ENCODE measurements at places on chromosomes 1 and 21.

DNA sequence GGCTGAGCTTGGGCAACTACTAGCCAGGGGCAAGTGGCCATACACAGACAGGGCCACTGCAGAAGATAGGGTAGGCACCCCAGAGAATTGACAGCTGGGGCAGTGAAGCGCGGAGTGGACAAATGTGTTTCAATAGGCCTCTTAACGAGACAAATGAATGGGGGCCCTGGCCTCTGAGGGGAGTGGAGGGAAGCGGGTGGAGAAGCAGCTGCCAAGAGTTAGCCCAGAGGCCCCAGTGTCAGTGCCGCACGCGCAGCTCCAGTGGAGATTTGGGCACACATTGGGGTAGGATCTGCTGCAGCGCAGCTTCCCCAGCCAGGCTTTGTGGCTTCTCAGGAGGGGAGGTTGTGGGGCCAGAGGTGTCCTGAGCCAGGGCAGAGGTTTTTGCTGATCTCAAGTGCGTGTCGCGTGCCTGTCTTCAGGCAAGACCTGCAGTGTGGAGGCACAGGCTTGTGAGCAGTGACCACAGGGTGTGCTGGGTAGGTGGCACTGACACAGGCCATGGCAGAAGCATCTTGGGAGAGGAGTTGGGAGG is 16.9 kb downstream of the PTPRF start:
- no peak for DNase-seq

DNA sequence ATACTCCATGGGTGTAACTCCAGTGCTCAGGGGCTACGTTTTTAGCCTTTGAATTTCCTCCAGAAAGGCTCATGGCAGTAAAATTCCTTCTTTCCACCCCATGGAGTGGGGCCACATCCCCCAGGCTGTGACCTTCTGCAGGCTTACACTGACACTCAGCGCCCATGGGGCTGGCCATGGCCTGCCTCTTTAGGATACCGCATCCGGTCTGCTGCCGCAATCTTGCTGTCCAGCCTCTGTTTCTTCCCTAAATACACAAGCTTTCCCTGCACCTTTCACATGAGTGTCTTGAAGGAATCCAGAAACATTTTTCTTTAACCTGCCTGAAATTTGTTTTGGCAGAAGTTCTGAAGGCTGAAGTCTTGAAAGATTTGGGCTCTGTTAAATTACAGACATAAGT is 170.5 kb downstream of the NTMT2 start:
- no peak for DNase-seq

DNA sequence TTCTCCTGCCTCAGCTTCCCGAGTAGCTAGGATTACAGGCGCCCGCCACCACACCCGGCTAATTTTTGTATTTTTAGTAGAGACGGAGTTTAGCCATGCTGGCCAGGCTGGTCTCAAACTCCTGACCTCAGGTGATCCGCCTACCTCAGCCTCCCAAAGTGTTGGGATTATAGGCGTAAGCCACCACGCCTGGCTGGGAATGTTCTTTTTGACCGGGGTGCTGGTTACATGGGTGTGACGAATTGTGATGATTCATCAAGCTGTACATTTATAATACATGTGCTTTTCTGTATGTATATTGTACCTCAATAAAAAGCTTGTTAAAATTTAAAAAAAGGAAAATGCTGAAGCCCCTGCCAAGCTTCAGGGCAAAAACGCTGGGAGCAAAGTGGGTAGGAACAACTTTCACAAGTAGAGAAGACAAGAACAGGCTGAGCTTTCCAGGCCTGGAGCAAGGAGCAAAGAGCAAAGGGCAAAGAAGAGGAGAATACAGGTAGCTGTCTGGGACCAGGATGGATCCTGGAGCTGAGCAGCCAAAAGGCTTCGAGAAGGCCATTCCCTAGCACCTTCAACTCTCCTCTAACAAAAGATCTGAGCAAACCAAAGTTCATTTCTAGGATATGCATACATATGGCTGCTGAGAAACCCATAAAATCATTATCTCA is 20.5 kb upstream of the YRDC start:
- DNase-seq: no peak

DNA sequence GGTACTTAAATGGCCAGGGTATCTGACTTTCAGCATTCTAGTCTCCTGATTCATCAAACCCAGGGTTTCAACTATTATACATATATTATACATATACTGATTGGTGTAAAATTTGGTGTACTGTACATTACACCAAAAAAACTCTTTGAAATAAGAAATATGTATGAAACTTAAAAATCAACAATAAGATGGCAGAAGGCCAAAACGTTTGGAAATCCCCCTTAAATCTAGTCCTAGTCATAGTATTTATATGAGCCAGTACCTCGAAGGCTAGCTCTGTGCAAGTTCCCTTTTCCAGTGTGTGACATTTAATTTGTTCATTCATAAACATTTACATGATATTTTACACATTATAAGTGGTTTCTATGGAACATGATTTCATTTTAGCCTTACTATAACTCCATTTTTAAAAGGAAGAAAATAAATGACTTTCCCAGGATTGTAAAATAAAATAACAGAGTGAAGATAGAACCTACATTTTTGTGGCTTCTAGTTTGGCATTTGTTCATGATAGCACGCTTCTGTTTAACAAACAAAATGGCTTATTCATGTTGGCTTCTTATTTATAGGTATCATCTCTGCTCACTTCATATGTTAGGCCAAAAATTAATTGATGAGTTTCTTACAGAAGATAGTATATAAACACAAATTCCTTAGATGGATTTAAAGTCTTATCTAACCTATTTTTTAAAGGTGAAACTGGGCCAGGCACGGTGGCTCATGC is 18.8 kb upstream of the ZNF281 start:
- no peak for DNase-seq

GRCh38 chr1:92029241-92029922 is 403 bp upstream of the EPHX4 start:
- DNase-seq: no peak

- DNase-seq: peak; percentile 57
These were observed 27.3 kb downstream of the ZBTB8OS start for GRCh38 chr1:32622806-32623681.
